ENCODE measurements at places on chromosomes 16 and 17. TPM values are rescaled to one million over a fixed set of nuclear protein-coding genes. Genes with fewer than 3 reads are reported as not detected.

SLC6A2 gene
- total RNA-seq = not detected

C1QTNF8 gene
- total RNA-seq = not detected

MT1A gene
- total RNA-seq = 2.3 TPM

VPS35 gene
- total RNA-seq = 89.2 TPM

ZNF213 gene
- total RNA-seq = 7.1 TPM

CEMP1 gene
- not detected for total RNA-seq

LGALS9B gene
- not detected for total RNA-seq

CA5A gene
- total RNA-seq = not detected

LONP2 gene
- total RNA-seq = 74.2 TPM

SYCE1L gene
- total RNA-seq = 2.1 TPM

CDH5 gene
- 55.0 TPM for total RNA-seq

FZD2 gene
- 3.1 TPM for total RNA-seq

SPPL2C gene
- total RNA-seq = not detected

CES1 gene
- 30.3 TPM for total RNA-seq
